Cortex of kidney (tissue), 1 donor: ENCODE measurements at places on chromosomes 11 and 22.

- DNase-seq, result no peak
Observed at GRCh38 chr11:75532200-75533048, 6.7 kb upstream of the GDPD5 start.

DNA sequence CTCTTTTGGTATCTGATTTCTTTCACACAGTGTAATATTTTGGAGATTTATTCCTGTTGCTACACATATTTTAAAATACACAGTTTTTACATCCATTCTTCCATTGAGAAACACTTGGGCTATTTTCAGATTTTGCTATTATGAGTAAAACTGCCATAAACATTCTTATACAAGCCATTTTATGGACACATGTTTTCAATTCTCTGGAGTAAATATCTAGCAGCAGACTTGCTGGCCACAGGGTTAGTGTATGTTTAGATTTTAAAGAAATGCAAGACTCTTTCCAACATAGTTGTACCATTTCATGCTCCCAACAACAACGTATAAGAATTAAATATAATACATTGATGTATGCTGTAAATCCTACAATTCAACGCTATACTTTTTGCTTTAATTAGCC lies 360.8 kb upstream of the PITPNB start:
- DNase-seq, result no peak

- DNase-seq, result no peak
Observed at GRCh38 chr22:24271386-24271854, 789 bp downstream of the SPECC1L start.

- no peak for DNase-seq
Observed at GRCh38 chr11:30405385-30405784, 82.5 kb downstream of the ARL14EP start.

DNA sequence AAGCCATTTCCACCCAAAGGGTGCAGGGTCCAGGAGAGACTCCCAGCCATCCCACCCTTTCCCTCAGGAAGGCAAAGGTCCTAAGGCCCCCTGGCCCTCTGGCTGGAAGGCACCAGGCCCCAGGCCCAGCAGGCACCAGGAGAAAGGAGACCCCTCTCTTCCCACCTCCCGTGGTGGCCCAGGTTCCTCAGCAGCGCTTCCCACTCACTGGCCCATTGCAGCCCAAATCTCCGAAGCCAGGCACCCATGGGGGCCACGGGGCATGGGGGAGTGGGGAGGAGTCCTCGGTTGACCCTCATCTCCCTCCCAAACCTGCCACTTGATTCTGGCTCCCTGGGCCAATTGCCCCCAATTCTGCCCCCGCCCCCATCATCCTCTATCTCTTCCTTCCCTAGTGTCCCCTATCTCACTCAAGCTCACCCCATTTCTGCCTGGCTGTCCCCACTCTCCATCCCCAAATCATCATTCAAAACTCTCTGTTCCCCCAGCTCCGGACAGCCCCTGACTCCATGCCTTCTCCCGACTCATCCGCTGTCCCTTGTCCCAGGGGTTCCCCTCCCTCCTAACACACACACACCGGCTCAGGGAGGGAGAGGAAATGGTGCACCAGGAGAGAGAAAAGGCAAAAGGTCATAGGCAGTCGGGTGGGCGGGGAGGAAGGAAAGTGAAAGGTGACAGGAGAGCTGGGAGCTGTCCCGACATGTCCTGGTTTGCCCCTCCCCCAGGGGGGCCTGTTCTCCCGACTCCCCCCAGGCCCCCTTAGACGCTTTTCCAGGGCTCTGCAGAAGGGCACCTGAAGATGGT lies 1.2 kb downstream of the LIF start:
- DNase-seq, result no peak

DNA sequence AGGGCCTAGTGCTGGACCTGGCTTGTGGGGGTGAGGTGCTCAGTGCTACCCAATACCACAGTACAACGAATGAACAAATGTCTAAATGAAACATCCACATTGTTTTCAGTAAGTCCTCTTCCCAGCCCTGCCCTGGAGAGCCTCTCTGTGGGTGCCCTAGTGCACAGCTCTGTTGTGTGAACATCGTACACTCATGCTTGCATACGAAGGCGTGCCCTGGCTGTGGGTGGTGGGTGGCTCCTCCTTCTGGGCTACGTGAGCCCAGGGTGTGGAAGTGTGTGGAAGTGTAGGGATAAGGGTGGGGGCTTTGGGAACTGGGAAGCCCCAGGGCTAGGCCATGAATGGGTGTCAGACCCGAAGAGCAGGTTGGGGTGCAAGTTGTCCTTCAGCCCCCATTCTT lies 592 bp upstream of the NLRX1 start:
- DNase-seq, result no peak

DNA sequence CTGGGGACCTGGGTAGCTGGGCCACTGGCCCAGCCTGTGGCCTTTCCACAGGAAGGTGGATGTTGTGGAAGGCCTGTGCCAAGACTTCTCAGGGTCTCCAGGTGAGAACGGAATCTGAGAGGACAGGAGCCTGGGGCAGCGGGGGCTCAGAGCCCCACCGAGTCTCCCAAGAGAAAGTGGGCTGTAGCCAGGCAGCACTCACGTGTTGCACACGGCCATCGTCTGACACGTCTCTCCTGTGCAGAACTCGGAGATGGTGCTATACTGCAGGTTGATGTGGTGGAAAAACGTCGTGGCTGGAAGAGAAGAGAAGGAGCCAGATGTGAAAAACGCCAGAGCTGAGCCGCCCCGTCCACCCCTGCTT lies 6.4 kb downstream of the MOB2 start:
- no peak for DNase-seq

DNA sequence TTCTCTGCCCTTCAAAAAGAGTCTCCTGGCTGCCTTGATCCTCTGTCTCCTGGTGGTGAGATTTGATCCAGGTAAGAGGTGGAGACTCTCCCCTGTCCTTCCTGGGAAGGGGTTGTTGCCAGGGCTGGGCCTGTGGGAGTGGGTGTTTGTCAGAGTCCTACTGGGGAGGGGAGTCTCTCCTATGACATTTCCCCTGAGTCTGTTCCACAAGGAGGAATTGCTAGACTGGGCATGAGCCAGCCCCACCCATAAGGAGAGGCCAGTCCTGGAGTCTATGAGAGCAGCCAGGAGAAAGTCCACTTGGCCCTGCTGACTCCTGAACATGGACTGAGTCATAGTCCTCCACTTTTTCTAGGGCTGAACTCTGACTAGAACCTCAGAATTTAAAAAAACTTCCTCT lies 7.4 kb downstream of the PEX26 start:
- DNase-seq, result no peak

GRCh38 chr11:88617226-88617625 lies 279.7 kb upstream of the CTSC start:
- DNase-seq, result no peak

- DNase-seq, result no peak
Observed at GRCh38 chr22:41885116-41885515, 29.8 kb downstream of the SHISA8 start.

DNA sequence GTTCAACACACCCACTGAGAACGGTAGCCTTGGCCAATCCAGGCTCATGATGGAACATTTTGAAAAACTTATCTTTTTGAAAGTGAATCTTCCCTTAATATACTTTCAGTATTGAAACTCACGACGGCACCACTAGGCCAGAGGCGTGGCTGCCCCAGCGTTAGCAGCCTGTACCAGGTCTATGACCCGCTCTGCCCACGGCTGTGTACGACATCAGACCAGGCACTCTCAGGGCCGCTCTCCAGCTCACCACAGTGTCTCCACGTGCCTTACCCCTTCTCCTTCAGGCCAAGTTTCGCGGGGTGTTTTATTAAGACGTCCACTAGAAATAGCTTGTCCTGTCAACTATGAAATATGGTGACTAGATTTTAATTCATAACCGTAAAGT lies 31.2 kb downstream of the ALG12 start:
- no peak for DNase-seq

DNA sequence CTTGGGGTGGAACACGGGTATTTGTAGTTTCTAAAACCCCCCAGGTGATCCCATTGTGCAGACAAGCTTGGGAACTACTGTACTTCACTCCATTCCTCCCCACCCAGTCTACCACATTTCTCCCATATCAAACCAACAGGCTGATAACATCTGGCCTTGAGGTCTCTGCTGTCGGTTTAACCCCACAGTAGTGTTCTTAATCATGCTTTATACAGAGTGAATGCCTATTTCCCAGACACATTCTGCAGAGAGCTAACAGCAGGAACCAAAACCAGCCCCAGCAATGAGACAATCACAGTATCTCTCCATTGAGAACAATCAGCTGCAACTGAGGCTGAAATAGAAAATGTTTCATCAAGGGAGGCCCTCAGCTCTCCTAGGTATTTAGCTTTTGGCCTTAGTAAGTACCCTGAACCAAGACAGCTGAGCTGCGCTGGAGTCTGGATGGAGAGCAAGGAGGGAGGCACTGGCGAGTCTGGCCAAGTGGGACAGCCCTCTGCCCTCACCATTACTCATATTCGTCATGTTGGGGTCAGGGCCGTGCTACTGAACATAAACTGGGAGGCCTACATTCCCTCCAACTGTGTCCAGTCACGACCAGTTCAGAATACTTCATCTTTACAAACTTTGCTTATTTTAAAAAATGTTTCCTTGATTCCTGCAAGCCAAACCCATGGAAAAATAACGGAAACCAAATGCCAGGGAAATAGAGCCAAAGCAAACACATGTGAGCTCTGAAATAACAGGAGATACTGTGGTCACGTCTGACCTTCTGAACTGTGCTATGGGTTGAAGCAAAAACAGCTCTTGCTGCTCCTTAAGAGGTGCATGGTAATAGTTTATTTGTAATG lies 81.0 kb downstream of the CCDC34 start:
- no peak for DNase-seq

GRCh38 chr11:3932698-3933097 lies 77.2 kb downstream of the STIM1 start:
- DNase-seq, result no peak

- DNase-seq, result no peak
Observed at GRCh38 chr11:103832762-103833161, 203.7 kb upstream of the DDI1 start.

- no peak for DNase-seq
Observed at GRCh38 chr11:34215806-34216453, 110.5 kb downstream of the NAT10 start.

DNA sequence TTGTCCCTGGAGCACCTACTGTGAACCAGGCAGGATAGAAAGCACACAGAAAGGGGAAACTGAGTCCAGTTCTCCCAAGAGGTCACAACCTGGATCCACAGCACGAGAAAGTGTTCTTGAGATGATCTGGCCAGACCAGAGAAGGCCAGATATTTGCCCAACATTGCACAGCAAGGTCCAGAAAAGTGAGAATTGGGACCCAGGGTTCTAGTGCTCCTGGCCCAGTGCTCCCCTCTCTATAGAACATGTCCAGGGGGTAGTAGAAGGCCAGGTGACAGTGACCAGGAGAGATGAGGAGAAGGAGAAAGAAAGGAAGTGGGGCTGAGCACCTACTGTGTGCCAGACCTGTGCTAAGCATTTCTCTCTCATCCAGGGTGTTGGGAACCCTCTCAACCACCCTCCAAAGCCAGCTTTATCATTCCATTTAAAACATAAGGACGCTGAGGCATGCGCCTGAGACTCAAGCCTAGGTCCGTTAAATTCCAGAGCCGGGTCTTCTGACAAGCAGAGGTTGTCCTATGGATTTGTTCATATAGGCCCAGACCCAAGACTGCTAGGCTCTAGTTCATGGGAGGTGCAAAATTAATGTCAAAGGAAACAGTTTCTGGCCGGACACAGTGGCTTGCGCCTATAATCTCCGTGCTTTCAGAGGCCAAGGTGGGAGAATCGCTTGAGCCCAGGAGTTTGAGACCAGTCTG lies 128.7 kb downstream of the MN1 start:
- no peak for DNase-seq

GRCh38 chr22:36384766-36385481 lies 2.8 kb downstream of the MYH9 start:
- no peak for DNase-seq

- DNase-seq, result no peak
Observed at GRCh38 chr22:48941903-48942575, 885.6 kb downstream of the BRD1 start.

GRCh38 chr11:104813532-104813931 lies 84.7 kb downstream of the CASP12 start:
- DNase-seq, result no peak

- DNase-seq, result no peak
Observed at GRCh38 chr11:116691771-116692177, 81.0 kb downstream of the BUD13 start.

GRCh38 chr11:3632070-3632660 lies 9.6 kb downstream of the ART5 start:
- DNase-seq, result no peak

DNA sequence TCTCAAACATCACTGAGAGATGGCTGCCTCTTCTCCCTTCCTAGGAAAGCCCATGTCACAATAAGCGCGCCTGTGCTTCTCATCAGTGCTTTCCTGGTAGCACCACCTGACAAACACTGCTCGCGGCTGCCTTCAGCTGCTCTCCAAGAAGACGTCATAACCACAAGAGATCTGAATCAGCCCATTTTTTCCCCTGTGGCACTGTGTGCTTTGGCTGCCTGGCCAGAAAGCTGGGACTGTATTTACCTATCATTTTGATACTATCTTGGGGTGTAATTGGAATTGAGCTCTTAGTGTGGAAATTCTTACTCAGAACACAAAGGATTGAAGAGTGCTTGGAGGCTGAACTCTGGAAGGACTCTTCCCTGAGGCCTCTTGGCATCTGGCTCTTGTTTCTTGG lies 50.3 kb upstream of the EHF start:
- DNase-seq, result no peak

DNA sequence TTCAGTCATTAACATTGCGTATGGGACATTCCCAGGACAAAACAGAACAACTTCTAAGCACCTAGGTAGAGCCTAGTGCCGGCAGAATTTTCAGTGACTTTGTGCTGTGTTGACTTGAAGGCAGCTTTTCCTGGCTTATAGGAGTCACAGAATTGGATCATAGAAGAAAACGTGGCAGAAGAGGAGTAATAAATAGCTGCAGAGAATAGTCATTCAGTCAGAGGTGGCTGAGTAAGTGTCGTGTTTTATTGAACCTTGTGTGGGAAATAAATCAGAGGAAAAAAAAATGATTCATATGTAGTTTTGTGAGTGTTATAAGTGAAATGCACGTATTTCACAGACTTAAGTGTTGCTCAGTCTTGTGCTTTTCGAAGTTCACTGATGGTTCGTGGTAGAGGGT lies 2.1 kb downstream of the BARX2 start:
- DNase-seq, result no peak

DNA sequence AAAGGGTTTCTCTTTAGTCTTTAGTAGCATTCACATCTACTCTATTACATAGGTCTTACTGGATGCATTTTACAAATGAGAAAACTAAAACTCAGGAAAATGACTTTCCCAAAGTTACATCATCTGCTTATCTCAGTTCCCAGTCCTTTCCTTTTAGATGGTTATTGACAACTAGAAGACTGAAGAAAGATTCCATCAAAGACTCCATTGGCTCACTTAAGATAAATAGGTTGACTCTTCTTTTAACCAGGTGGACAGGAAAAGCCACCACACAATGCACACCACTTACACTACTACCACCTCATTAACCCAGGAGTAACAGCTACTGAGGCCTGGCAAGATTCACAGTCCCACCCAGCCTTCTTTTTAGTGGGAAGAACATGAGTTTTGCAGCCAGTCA lies 123.6 kb downstream of the TRIM44 start:
- DNase-seq, result no peak
